ENCODE measurements at places on chromosomes 13 and 19. TPM values are rescaled to one million over a fixed set of nuclear protein-coding genes. Genes with fewer than 3 reads are reported as not detected.

THSD1 gene
- total RNA-seq, result 12.0 TPM

CYP4F3 gene
- total RNA-seq, result 3.1 TPM

KLK12 gene
- total RNA-seq, result not detected

LGALS4 gene
- 0.30 TPM for total RNA-seq

LILRB3 gene
- total RNA-seq, result not detected

CDKN2D gene
- total RNA-seq, result 4.4 TPM

BICRA gene
- total RNA-seq, result 10.4 TPM

ARRDC5 gene
- total RNA-seq, result not detected

RBM26 gene
- total RNA-seq, result 24.9 TPM

Data from A549 treated with RU486 at 1 μM for 4 hours (cell line).